IMR-90 (cell line): ENCODE measurements at places on chromosomes 13 and 19.

GRCh38 chr13:22286338-22286737 is 615.5 kb downstream of the FGF9 start:
- H3K27ac ChIP-seq = no peak overlapping the region
- DNase-seq = no peak
- H3K27me3 ChIP-seq = no peaks in the 10 kb centered on the region; the same call in 1 of the 2 replicates
- H3K4me1 ChIP-seq = no peaks in the 10 kb centered on the region
- H3K36me3 ChIP-seq = no peaks in the 10 kb centered on the region

DNA sequence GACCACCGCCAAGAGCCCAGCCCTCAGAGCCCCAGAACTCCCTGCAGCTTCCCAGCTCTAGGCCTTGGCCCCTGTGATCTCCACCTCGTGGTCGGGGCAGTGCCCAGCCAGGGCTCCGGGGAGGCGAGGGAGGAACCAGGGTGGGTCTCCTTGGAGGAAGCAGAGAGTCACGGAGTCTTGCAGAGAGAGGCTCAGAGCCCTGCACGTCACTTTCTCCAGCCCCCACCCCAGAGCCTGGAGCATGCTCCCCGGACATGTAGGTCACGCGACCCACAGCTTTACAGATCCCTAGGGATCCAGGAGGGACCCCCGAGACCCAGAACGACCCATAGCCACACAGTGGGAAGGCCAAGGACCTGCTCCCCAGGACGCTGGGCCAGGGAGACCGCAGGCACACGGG is 11.9 kb downstream of the GADD45B start:
- H3K4me3 ChIP-seq = no peak overlapping the region
- no peak for DNase-seq
- no peak overlapping the region for H3K27ac ChIP-seq

- no peak overlapping the region for H3K27ac ChIP-seq
- peak; percentile 68 for DNase-seq
- no peak overlapping the region for H3K4me3 ChIP-seq
- H3K36me3 ChIP-seq = no peaks in the 10 kb centered on the region
- H3K27me3 ChIP-seq = no peaks in the 10 kb centered on the region
Observed at GRCh38 chr13:32045537-32045936, 14.0 kb downstream of the FRY start.

GRCh38 chr13:97191142-97191541 is 31.0 kb upstream of the MBNL2 start:
- H3K36me3 ChIP-seq = no peaks in the 10 kb centered on the region
- H3K4me3 ChIP-seq = no peak overlapping the region
- H3K27me3 ChIP-seq = no peaks in the 10 kb centered on the region
- H3K27ac ChIP-seq = no peak overlapping the region

DNA sequence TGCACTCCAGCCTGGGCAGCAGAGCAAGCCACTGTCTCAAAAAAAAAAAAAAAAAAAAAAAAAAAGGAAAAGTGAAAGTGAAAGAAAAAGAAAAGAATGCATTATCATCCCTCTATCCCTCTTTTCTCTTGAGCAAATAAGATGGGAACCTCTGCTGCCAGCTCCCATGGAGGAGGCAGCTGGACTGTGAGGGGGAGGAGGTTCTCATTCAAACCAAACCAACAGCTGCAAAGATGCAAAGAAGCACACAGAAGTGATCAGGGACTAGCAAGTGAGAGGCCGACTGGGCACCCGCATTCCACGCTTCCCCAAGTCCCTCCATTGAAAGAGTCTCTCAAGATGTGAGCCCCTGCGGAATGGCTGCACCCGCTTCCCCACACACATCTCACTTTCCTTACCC is 63.5 kb downstream of the TSHZ3 start:
- peaks cover 9% of the 10 kb centered on the region; the same call in 1 of the 2 replicates for H3K36me3 ChIP-seq
- no peak overlapping the region for H3K4me3 ChIP-seq
- peak; percentile 64 for DNase-seq

DNA sequence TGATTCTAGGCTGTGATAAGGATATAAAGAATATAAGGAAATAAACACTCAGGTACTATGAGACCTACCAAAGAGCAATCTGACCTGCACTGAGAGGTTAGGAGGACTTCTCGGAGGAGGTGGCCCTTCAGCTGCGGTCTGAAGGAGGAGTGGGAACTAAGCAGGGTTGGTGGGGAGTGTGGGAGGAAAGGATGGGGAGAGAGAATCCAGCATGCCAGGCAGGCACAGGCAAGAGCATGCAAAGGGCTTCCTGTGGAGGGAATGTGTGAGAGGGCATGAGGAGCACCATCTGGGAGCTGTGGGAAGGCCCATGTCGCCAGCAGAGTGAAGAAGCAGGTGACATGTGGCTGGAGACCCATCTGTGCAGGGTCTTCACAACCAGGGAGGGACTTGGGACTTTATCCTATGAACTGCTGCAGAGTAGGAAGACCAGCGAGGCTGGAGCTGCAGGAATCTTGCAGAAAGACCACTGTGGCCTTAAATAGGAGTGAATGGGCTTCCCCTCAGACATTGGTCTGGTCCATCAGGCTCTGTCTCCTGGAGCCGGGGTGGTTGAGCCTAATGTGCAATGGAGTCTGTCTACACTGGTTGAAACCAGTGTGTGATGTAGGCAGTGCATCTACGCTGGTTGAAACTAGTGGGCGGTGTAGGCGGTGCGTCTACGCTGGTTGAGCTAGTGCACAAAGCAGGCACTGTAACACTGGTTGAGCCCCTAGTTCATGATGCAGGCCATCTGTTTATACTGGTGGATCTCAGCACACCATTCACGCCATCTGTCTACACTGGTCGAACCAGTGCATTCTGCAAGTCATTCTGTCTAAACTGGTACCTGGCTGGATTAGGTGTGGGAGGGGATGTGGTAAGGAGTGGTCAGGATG is 6.4 kb downstream of the CHST8 start:
- H3K4me1 ChIP-seq = no peaks in the 10 kb centered on the region
- peaks cover 8% of the 10 kb centered on the region; the same call in 1 of the 2 replicates for H3K27me3 ChIP-seq
- H3K27ac ChIP-seq = no peak overlapping the region
- H3K4me3 ChIP-seq = no peak overlapping the region
- DNase-seq = no peak
- no peaks in the 10 kb centered on the region for H3K36me3 ChIP-seq
